Karpas-422 (cell line): ENCODE measurements at places on chromosomes 1 and 21. TPM values are rescaled to one million over a fixed set of nuclear protein-coding genes. Genes with fewer than 3 reads are reported as not detected.

DNA sequence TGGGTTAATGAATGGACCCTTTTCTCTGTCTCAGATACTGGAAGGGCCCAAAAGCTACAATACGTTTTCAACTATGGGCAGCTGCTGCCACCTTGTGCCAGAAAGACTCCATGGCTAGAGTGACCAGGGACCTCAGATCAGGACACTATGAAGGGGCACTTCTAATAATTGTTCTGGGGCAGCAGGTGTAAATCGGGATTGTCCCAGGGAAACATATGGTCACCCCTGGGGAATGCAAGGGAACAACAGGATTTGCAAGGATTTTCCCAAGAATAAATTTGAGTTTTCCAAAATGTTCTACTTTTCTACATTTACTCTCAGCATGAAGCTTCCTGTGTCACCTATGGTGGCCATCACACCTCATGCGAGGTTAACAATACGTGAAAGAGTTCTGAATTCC, 12.0 kb upstream of the FCAMR start:
- H3K27ac ChIP-seq, result no peak overlapping the region
- no peaks in the 10 kb centered on the region for H3K4me1 ChIP-seq
- H3K4me3 ChIP-seq, result no peak overlapping the region
- H3K36me3 ChIP-seq, result no peaks in the 10 kb centered on the region

DNA sequence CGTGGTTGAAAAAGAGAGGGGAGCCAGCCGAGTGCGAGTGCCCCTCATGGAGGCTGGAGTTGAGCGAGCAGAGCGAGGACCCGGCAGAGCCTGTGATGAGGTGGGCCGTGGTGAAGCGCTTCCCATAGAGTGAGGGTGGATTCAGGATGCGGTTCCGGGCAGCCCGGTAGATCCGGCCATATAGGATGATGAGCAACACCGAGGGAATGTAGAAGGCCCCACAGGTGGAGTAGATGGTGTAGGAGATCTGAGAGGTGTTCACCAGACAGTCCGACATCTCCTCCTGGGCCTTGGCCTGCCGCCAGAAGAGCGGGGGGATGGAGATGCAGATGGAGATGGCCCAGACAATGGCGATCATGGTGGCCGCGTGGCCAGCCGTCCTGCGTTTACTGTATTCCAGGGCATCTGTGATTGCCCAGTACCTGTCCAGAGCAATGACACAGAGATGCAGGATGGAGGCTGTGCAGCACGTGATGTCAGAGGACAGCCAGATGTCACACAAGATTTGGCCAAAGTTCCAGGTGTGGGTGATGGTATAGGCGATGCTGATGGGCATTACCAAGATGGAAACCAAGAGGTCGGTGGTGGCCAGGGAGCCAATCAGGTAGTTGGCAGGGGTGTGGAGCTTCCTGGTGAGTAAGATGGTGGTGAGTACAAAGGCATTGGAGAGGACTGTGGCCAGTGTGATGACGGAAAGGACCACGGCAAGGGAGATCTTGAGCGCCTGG, 23.7 kb downstream of the HTR1D start:
- H3K4me3 ChIP-seq, result no peak overlapping the region
- H3K27me3 ChIP-seq, result no peaks in the 10 kb centered on the region
- no peak overlapping the region for H3K27ac ChIP-seq

NR1I3 gene
- not detected in 2 replicates for total RNA-seq

CHI3L1 gene
- 5.4 and 10.1 TPM in 2 replicates for total RNA-seq

FAM3B gene
- total RNA-seq, result not detected in 2 replicates

CSF3R gene
- not detected in 2 replicates for total RNA-seq

DNA sequence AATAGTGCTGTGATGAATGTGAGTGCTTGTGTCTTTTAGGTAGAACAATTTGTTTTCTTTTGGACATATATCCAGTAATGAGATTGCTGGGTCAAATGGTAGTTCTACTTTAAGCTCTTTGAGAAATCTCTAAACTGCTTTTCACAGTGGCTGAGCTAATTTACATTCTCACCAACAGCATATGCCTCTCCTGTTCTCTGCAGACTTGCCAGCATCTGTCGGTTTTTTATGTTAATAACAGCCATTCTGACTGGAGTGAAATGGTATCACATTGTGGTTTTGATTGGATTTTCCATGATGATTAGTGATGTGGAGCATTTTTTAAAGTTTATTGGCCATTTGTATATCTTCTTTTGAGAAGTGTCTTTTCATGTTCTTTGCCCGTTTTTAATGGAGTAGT, 647.3 kb upstream of the ADAMTS5 start:
- H3K4me3 ChIP-seq, result no peak overlapping the region
- DNase-seq, result no peak
- no peaks in the 10 kb centered on the region for H3K27me3 ChIP-seq
- H3K27ac ChIP-seq, result no peak overlapping the region

DNA sequence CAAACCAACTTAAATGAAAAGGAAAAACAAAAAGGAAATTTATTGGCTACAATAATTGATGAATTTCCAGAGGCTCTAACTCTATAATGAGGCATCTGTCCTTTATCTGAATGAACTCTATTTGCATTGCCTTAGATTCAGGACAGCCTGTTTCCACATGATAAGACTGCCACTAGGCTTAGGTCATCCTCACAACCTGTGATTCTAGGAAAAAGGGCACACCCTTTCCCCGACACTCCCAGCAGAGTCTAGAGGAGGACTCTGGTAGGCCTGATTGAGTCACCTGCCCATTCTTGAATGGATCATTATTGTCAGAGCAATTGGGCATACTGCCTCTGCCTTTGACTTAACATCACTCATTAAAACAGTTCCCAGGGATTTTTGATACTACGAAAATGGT, 262.8 kb downstream of the TPR start:
- H3K27ac ChIP-seq, result no peak overlapping the region
- H3K27me3 ChIP-seq, result no peaks in the 10 kb centered on the region
- no peaks in the 10 kb centered on the region for H3K36me3 ChIP-seq
- DNase-seq, result peak; percentile 28

DNA sequence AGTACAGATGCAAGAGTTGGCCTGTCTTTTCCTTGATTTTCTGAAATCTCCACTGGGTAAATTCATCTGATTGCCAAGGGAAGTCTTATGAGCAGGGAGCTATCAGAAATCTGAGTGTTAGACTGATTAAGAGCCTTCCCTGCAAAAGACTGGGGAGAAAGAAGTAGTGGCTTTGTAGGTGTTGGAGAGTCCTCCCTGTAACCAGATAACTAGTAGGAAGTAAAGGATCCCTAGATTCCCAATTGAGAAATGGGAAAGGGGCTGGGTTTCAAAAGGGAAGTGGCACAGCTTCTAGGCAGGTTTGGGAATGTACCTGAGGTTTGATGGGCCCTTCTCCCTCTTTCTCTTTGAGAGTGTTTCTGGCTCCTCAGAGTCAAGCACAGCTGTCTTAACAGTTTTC, 2.1 kb downstream of the TLCD4 start:
- H3K4me3 ChIP-seq, result no peak overlapping the region
- no peaks in the 10 kb centered on the region; the same call in 1 of the 2 replicates for H3K4me1 ChIP-seq

DNA sequence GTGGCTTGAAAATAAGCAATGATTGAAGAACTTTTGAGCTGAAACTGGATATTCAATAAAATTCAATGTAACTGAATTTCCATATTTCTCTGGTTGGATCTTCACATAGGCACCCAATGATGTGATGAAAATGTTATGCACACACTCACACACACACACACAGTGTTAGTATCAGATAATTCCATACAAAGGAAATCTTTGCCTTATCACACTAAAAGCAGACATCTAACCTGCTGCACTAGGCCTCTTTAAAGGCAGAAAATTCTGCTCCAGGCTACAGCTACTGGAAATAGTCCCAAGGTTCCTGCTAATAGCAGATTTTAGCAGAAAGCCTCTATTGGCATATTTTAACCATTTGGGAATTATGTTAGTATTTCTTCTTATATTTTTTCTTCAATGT, 309.6 kb downstream of the COL11A1 start:
- H3K36me3 ChIP-seq, result no peaks in the 10 kb centered on the region
- no peaks in the 10 kb centered on the region for H3K4me1 ChIP-seq
- DNase-seq, result no peak
- H3K27me3 ChIP-seq, result no peaks in the 10 kb centered on the region
- no peak overlapping the region for H3K27ac ChIP-seq

- H3K4me3 ChIP-seq, result no peak overlapping the region; the same call in 1 of the 2 replicates
- no peaks in the 10 kb centered on the region for H3K27me3 ChIP-seq
- no peak overlapping the region for H3K27ac ChIP-seq
- DNase-seq, result no peak
Measured at GRCh38 chr1:44047131-44047530, 15.9 kb upstream of the SLC6A9 start.
